ENCODE measurements at places on chromosomes 4 and X. TPM values are rescaled to one million over a fixed set of nuclear protein-coding genes. Genes with fewer than 3 reads are reported as not detected.

Gene MAP7D2
- 3.5 TPM for total RNA-seq

Gene APLN
- total RNA-seq, result 0.34 TPM

Gene FRMD7
- total RNA-seq, result 0.05 TPM

Gene DUX4
- total RNA-seq, result not detected

Gene NUDT10
- 1.9 TPM for total RNA-seq

Gene MAGEC3
- total RNA-seq, result not detected

Gene HTRA3
- 0.05 TPM for total RNA-seq

Data from SK-MEL-5 (cell line).